Stimulated activated CD8-positive, alpha-beta memory T cell treated with anti-CD3 and anti-CD28 coated beads, Interleukin-15, amount 100 ng/mL, for 1 hour (primary cell): ENCODE measurements at places on chromosomes 6 and 20.

- DNase-seq: no peak
These were observed 341.2 kb downstream of the SYNE1 start for GRCh38 chr6:152295920-152296319.

GRCh38 chr6:169189686-169190085 lies 64.0 kb downstream of the THBS2 start:
- no peak for DNase-seq

DNA sequence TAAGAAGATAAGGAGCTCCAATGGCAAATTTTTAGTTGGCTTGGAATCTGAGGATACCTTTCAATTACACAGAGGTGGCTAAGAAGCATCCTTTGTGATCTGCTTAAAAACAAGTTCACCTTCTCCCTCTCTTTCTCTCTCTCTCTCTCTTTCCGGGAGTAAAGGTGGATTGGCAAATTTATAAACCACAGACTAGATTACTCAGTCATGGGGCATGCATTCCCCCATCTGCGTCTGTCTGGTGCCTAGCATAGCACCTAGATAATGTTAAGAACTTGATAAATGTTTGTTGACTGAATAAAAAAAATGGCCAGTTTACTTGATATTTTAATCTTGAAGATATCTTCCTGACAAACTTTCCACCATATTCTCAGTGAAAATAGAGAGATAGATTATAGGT lies 312.3 kb downstream of the CDC5L start:
- DNase-seq: no peak

DNA sequence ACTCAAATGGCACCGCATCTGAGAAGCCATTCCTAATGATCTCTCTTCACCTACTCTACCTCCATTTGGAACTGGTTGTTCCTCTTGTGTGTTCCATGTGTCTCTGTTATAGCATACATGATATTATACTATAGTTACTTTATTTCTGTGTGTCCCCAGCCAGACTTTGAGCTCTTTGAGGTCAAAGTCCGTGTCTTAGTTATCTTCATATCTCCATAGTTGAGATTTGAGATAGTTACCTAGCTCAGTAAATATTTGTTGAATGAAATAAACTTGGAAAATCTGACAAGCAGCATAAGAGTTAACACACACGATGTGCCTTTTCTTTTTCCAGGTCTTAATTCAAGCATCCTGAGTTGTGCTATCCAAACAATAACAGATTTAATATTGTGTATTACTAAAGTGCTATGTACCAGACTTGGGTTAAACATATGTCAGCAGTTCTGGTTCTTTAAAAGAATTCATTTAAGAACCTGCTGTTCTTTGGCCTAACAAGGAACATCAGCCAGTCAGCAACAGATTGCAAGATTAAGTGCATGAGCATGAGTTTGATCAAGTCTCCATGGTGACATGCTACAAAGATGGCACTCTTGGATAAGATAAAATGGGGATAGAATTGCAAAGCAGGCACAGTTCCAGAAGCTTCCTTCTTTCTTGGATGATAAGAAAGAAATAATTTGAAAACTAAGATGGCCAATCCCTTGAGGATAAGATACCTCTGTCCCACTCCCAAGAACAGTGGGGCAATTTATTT lies 8.7 kb upstream of the TNFRSF21 start:
- DNase-seq: no peak

GRCh38 chr20:1955217-1955616 lies 38.6 kb downstream of the PDYN start:
- no peak for DNase-seq

- DNase-seq: no peak
These were observed 800 bp upstream of the GRIK2 start for GRCh38 chr6:101392586-101393230.
